Activated CD4-positive, CD25-positive, alpha-beta regulatory T cell (primary cell): ENCODE measurements at places on chromosomes 6 and 20.

DNA sequence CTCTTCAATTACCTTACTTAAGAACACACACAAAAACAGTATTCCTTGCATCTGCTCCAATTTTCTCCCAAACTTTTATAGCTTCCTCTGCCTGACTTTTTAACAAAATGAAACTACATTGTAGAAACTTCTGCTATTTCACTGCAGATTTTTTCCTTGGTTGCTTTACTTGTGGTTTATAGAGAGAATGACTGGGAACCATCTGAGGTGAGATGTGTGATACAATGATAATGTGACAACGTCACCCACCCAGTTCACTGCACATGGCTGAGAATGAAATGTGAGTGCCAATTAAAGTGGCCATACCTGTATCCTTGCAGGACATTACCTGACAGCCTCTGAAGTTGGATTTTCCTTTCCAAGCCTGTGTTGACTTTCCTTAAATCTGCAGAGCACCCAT lies 258.4 kb downstream of the CD83 start:
- no peak for DNase-seq

GRCh38 chr6:42978487-42978838 lies 518 bp downstream of the PEX6 start:
- DNase-seq: no peak

DNA sequence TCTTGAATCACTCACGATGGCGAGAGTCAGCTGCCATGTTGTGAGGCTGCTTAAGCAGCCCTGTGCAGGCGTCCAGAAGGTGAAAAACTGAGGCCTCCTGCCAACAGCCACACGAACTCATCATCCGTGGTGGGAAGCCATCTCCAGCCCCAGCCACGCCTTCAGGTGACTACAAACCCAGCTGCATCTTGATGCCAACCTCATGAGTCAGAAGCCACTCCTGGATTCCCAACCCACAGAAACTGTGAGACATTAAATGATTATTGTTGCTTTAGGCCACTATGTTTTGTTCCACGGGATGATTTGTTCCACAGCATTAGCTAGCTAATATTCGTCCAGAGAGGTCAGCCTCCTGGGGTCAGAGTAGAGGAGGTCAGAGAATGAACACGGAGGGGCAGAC lies 80.5 kb downstream of the SNX5 start:
- no peak for DNase-seq

DNA sequence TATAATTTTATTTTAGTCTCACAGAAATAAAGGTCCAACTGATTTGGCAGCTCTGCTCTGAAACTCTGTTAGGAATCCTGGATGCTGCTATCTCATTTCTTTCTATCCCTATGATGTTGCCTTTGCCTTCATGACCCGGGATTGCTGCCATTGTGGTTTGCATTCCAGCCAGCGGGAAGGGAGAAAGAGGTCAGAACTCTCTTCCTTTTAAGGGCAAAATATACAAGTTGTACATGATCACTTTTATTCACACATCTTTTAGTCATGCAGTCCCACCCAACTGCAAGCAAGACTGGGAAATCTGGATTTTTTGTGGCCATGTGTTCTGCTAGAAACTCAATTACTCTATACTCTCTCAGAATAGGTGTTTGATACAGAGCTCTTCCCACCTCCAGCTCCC lies 263.1 kb upstream of the ZFP64 start:
- DNase-seq: no peak

GRCh38 chr20:25084626-25085187 lies 2.8 kb upstream of the VSX1 start:
- DNase-seq: no peak

DNA sequence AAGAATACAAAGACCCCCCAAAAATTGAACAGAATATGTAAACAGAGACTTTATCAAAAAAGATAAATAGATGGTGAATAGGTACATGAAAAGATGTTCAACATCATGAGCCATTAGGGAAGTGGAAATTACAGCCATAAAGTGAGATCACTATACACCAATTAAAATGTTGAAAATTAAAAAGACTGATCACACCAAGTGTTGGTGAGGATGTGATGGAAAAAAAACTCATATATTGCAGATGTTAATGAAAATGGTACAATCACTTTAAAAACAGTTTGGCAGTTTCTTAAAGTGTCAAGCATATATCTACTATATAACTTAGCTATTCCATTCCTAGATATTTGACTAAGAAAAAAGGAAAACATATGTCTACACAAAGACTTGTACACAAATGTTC lies 280.5 kb downstream of the DHX35 start:
- no peak for DNase-seq

DNA sequence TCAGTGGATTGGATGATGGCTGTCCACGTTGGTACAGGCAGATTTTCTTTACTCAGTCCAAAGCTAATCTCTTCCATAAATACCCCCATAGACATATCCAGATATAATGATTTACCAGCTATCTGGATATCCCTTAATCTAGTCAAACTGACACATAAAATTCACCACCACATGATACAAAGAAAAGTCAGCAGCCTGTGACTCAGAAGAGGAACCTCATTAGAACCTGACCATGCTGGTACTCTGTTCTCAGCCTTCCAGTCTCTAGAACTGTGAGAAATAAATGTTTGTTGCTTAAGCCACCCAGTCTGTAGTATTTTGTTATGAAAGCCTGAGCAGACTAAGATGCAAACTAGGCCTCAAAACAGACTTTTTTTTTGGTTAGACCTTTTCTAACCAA lies 431.3 kb upstream of the RNF217 start:
- DNase-seq: no peak

GRCh38 chr6:151627689-151628444 lies 134.1 kb downstream of the CCDC170 start:
- no peak for DNase-seq

- DNase-seq: no peak
These were observed 40.3 kb upstream of the XRN2 start for GRCh38 chr20:21262812-21263211.

DNA sequence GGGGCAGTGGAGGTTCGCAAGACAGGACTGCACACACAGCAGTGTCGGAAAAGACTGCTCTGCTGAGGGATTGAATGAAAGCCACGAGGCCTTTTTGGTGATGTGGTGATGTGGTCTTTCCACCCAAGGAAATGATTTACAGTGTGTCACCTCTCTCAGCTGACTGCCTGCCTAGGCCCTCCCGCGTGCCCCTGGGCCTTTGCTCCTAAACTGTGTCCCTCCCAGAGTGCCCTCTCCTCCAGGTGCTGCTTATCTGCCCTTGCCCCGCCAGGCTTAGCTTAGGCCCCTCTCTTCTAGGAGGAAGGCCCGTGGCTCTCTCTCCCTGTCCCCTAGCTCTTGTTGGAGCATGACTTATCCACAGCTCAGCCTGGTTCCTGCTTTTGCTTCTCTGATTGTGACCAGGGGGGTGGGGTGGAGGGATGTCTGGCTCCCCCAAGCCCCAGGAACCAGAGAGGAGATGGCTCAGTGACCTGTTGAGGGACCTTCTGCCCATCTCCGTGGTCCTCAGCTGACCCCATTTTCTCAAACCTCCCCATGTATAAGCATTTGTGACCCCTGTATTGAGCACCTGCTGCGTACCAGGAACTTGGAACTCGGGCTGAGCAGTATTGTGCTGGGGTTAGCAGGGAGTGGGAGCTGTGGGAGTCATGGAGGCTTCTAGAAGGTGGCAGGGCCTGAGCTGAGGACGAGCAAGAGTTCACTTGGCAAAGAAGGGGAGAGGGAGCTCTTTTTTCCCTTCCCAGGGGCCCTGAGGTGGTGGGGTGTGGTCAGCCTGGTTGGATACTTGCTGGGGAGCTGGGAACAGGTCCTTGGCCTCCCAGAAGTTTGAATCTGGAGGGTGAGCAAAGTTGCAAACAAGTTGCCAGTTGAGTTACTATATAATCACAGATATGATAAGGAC lies 2.2 kb downstream of the SRC start:
- no peak for DNase-seq

DNA sequence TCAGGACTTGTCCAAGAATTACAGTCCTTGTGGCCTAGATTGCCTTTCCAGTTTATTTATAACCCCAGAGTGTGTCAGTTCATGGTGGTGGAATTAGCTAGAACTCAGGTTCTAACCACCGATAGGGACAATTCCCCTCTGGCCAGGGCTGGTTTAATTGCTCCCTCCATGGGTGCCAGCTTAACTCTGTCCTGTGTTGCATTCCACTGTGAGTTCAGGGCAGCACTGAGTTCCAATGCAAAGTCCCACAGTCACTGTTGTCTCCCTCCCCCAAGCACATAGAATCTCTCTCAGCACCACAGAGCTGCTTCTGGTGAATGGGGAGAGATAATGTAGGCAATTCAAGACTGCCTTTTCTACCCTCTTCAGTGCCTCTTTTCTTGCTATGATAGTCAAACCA lies 82.5 kb upstream of the TNFRSF21 start:
- DNase-seq: no peak

- DNase-seq: no peak
These were observed 2.4 kb downstream of the F13A1 start for GRCh38 chr6:6317825-6318733.

- no peak for DNase-seq
These were observed 319.6 kb downstream of the FARS2 start for GRCh38 chr6:5580736-5581581.

DNA sequence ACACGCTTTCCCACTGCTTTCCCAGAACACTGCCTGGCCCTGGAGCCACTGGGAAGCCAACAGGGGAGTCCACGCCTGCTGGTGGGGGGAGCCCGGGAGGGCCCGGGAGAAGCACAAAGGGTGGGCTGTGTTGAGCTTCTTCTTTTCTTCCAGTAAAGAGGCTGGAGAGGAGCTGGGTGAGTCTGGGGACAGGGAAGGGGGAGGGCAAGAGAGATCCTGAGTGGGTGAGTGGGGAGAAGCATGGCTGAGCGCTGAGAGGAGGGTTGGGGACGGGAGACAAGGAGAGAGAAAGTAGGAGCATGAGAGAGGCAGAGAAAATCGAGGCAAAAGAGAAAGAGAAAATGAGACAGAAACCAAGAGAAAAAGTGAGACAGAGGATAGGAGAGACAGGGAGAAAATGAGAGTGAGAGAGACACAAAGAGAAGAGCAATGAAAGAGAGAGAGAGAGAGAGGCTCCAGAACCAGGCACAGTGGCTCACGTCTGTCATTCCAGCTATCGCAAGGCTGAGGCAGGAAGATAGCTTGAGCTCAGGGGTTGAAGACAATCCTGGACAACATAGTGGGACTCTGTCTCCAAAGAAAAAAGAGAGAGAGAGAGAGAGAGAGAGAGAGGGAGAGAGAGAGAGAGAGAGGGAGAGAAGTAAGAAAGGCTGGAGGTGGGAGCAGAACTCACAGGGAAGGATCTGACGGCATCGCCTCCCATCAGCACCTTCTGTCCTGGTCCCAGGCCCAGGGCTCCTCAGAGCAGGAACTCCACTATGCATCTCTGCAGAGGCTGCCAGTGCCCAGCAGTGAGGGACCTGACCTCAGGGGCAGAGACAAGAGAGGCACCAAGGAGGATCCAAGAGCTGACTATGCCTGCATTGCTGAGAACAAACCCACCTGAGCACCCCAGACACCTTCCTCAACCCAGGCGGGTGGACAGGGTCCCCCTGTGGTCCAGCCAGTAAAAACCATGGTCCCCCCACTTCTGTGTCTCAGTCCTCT lies 2.0 kb downstream of the LST1 start:
- no peak for DNase-seq

DNA sequence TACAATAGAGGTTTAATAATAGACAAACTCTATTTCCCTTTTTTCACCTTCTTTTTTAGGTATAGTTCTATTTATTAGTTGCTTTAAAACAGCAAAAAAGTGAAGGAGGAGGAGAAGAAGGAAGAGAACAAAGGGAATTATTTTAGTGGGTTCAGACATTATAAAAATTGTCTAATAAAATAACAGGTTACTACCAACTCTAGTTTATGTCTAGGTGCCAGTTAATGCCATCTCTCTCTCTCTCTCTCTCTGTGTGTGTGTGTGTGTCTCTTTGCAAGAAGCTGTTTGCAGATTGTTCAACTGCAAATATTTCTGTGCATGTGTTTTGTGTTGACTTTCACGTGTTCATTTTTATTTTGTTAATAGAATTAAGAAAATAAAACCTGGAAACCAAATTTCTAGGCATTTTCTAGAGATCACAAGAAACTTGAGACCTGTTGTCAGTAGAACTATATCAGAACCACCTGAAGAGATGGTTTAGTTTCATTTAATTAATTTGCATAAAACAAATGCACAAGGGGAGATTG lies 313.5 kb upstream of the SGK1 start:
- no peak for DNase-seq

- DNase-seq: no peak
These were observed 125.6 kb downstream of the FIG4 start for GRCh38 chr6:109816452-109817374.

GRCh38 chr20:36501367-36502006 lies 39.8 kb upstream of the MYL9 start:
- DNase-seq: no peak

GRCh38 chr6:5199702-5200101 lies 61.0 kb downstream of the LYRM4 start:
- DNase-seq: no peak

GRCh38 chr6:167296293-167296690 lies 5.2 kb downstream of the UNC93A start:
- no peak for DNase-seq

- DNase-seq: no peak
These were observed 8.9 kb downstream of the ESF1 start for GRCh38 chr20:13775867-13776266.

DNA sequence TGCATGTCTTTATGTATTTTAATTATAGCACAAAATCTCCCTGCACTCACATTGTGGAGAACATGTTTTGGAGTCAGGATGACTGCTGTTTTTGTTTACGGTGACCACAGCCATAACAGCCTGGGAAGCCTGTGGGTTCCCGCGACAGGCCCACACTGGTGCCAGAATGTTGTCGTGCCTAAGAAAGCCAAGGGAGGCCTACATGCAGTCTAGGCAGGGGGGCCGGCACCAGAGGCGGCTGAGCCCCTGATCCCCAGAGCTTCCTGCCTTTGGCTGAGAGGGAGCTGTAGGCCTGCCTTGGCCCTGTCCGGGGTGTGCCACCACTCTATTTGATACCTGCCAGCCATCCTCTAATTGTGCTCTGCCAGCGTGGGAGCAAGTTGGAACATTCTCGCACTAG lies 46.7 kb downstream of the TBC1D7 start:
- DNase-seq: no peak

GRCh38 chr6:39923861-39924260 lies 10.4 kb downstream of the MOCS1 start:
- DNase-seq: no peak

GRCh38 chr20:50837532-50838321 lies 42.9 kb downstream of the BCAS4 start:
- DNase-seq: no peak

- DNase-seq: no peak
These were observed 5.0 kb downstream of the SRC start for GRCh38 chr20:37350649-37351574.

- DNase-seq: no peak
These were observed 32.9 kb upstream of the TENT5A start for GRCh38 chr6:81785377-81785776.

- no peak for DNase-seq
These were observed 270.6 kb upstream of the BMP2 start for GRCh38 chr20:6496874-6497273.

GRCh38 chr20:48808382-48809034 lies 19.3 kb downstream of the PREX1 start:
- no peak for DNase-seq

DNA sequence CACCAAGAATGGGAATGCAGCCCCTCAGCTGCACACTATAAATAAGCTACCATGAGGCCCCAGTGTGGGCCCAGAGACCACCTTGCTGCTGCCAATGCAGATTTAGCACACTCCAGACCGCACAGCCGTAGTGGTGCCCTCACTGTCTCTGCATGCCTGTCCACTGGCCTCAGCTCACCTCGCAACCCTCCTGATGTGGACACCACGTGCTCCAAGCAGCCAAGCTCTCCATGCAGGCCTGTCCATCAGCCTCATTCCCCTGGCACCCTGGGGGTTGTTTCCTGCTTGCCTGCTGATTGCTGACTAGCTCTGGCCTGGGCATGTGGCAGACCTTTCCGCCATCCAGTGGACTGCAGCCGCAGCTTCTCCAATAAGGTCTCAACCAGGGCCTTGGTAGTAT lies 36.2 kb downstream of the ZBTB9 start:
- DNase-seq: no peak
